ENCODE measurements at places on chromosomes 7 and 10.

DNA sequence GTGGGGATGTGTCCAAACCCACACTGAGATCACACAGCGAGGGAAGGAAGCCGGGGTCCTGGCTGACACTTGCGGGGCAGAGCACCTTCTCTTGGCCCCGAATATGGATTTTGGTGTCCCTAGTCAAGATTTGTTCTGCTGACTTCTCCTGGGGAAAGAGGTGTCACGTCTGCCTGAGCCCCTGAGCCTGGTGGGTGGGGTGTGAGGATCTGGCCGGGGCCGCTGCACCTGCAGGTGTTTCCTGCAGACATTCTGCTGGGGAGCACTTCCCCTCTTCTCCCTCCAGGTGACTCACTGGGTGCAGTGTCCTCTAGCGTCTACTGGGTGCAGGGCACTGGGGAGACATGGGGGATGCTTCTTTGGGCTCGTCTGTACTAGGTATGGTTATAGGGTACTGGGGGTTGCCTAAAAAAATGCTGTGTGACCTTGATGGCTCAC lies 99.2 kb downstream of the GRK5 start:
- DNase-seq = no peak

- peak; percentile 55 for DNase-seq
Measured at GRCh38 chr7:117791877-117792780, 81.1 kb downstream of the CTTNBP2 start.

DNA sequence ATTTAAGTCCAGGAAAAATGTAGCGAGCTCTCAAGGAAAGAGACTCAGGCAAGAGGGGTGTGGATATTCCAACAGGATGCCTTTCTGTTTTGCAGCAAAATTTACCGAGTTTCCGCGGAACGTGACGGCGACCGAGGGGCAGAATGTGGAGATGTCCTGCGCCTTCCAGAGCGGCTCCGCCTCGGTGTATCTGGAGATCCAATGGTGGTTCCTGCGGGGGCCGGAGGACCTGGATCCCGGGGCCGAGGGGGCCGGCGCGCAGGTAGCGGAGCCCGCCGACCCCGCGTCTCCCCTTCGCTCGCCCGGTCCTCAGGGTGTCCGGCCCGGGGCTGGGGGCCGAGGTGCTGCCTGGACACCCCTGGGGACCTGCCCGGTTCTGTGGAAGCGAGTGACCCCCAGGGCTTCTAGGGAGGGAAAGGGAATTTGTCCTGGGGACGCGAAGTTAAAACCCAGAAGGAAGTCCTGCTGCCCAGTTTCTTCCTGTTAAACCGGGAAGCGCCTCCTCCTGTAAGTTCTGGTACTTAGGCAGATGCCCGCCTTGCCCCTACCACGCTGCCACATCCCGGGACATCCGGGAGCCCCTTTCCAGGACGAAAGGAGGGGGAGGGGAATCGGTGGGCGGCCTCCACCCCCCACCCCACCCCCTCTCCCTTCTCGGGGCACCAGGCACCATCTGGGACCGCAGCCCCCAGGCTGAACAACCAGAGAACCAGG lies 2.5 kb downstream of the VSTM2A start:
- DNase-seq = no peak

- DNase-seq = no peak
Measured at GRCh38 chr7:84025332-84025927, 169.2 kb downstream of the SEMA3A start.

DNA sequence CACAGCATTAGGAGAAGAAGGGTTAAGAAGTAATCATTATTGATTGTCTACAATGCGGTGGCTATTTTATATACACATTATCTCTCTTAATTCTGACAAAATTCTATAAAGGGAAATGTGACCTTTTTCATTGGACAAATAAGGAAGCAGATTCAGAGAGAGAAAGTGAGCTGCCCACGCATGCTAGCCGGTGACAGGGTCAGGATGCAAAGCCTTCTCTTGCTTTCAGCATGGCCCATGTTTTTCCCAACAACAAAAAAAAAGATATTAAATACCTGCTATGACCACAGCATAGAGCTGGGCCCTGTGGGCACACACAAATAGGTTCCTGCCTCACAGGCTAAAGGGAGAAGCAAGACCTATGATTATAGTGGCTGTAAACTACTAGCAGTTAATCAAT lies 66.8 kb downstream of the PPP1R3C start:
- no peak for DNase-seq

- no peak for DNase-seq
Measured at GRCh38 chr7:43281268-43281667, 168.8 kb downstream of the HECW1 start.

GRCh38 chr10:69876931-69877330 lies 75.2 kb downstream of the COL13A1 start:
- no peak for DNase-seq

DNA sequence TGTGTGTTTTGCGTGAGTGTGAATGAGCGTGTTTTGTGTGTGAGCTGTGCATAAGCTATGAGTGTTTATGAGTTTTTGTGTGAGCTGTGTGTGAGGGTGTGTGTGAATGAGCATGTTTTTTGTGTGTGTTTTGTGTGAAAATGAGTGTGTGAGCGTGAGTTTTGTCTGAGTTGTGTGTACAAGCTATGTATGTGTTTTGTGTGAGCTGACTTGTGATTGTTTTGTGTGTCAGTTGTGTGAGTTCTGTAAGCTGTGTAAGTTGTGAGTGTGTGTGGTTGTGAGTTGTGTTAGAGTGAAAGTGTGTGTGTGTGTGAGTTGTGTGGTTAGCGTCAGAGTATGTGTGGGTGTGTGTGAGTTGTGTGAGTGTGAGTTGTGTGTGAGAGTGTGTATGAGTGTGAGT lies 343.2 kb downstream of the PTPRN2 start:
- no peak for DNase-seq

DNA sequence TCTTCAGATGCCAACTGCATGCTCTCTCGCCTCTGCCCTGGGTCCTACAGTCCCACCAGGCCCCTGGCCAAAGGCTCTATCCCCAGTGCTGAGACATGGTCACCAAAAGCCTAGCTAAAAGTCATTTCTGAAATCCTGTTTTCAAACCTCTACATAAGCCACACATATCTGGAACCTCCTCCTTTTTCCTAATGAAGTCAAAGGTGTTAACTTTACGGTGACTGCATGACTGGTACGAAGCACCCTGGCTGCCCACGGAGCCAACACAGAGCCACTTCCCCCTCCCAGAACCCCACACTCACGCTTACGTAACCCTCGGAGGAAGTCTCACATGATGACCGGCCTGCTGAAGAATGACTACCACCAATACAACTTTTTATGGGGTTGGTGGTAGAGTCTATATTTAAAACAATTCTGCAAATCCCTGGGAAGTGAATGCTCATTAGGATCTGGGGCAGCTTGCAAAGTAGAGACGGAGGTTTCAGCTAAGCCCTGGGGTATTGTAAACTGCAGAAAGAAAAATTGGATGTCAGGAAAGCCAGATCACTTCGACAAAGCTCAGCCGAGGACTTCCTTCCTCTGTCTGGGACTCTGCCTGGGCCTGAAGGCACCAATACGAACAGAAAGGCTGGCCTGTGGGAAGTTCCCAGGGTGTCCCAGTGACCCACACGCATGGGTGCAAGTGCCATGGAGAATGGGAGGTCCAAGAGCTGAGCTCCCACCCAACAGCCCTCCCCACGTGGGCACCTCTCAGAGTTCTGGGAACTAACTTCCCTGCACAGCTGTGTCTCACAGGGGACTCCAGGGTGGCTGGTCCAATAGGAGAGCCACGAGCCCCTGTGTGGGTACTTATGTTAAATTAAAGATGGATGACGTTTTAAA lies 50.7 kb downstream of the PDGFA start:
- no peak for DNase-seq

DNA sequence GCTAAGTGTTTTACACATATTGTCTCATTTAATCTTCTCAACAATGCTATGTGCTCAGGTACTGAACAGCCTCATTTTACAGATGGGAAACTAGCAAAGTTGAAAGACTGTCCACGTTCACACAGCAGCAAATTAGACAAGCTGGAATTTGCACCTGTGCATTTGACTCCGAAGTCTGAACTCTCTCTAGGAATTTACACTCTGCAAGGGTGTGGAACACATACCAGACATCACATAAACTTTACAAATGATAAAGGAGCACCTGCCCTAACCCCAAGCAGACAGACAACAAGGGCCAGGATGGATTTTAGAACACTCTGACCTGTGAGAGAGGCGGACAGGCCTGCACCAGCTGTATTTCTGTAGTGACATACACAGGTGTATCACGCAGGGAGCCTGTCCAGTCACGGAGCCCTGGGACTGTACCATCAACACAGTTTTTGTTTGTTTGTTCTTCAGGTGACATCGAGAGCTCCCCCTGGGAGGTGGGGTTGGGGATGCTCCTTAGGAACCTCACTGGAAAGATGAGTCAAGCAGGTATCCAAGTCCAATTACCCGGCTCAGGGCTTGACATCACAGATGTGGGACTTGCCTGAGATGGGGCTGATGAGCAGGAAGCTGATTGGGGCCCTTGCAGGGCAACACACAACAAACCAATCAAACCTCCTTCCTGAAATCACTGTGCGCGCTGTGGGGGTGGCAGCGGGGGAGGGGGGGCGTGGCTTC lies 31.0 kb downstream of the MKI67 start:
- DNase-seq = no peak

- peak; percentile 56 for DNase-seq
Measured at GRCh38 chr10:33570495-33570894, 236.0 kb upstream of the NRP1 start.
